ENCODE measurements at places on chromosomes 2 and 18.

GRCh38 chr18:29726646-29727045 lies 1315.9 kb downstream of the DSC3 start:
- no peak for DNase-seq

DNA sequence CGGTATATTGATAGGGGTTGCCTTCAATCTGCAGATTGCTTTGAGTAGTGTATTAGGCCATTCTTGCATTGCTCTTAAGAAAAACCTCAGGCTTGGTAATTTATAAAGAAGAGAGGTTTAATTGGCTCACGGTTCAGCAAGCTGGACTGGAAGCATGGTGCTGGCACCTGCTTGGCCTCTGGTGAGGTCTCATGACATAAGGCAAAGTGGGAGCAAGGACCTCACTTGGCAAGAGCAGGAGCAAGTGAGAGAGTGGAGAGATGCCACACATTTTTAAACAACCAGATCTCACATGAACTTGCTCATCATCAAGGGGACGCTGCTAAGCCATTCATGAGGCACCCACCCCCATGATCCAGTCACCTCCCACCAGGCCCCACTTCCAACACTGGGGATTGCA lies 4.9 kb downstream of the MAP3K2 start:
- DNase-seq = no peak

GRCh38 chr2:197035002-197035401 lies 108.5 kb upstream of the PGAP1 start:
- no peak for DNase-seq

DNA sequence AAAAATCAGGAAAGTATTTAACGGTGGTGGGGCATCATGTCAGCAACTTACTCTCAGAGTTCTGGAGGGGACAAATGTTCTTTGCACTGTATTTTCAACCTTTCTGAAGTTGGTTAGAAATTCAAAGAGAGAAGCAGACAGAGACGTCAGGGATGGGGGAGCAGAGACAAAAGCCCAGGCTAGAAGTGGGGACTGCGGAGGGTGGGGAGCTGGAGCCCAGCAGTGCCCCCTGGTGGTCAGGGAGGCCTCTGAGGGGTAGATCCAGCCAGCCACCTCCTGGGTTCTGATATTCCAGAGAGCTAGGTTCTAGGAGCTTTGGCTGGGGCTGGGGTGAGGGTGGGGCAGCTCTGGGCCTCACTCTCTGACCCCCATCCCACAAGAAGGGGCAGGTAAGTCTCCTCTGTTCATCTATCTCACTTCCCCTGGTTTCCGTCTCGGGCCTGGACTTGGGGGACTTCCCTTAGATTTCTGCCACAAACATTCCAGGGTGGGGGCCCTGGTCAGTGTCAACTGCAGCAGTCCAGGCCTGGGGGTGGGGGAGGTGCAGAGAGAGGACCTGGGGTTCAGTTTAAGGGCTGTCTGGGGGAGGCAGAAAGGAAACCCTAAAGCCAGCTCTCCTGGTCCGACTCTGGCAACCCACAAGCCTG lies 8.9 kb downstream of the TNS1 start:
- DNase-seq = no peak

- no peak for DNase-seq
Observed at GRCh38 chr2:234163510-234164045, 113.1 kb downstream of the SPP2 start.

- no peak for DNase-seq
Observed at GRCh38 chr2:101766871-101767739, 69.6 kb downstream of the MAP4K4 start.

- no peak for DNase-seq
Observed at GRCh38 chr18:40356168-40356567, 1598.9 kb upstream of the PIK3C3 start.

DNA sequence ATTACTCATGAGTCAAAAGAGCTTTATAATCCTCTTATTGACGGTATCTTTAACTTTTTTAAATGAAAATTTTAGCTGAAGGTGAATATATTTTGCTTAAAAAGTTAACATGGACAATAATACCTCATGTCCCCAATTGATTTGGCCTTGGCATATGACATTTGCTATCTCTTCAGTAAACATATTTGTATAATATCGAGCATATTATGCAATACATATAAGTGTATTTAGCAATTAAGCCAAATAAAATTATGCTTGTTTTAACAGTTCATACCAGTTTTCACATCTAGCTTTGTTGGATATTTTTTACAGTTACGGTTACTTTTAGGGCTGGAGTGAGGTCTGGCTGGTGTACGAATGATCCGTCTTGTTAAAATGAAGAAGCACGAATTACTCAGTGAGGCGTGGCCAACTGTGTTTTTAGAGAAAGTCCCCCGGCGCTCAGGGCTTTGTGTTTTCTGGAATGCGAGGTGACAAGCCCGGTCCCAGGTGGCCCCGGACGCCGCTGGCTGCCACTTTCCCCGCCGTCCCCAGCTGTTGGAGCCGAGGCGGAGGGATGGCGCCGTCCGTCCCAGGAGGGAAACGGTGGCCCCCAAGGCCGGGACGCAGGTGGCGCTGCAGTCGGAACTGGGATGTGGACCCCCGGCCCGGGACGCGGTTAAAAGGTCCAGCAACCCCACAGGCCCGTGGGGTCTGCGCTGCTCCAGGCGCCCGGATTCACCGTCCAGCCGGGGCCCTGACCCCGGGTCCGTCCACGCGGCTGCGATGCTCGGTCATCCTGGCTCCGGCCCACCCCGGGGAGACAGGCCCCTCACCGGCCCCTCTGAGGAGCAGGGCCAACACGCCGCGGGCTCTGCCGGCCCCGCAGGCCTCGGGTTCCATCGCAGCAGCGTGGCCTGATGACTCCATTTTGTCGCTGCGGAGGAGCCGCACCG lies 41.3 kb downstream of the TMEM18 start:
- no peak for DNase-seq

- DNase-seq = no peak
Observed at GRCh38 chr2:18372641-18373040, 187.8 kb downstream of the RDH14 start.

DNA sequence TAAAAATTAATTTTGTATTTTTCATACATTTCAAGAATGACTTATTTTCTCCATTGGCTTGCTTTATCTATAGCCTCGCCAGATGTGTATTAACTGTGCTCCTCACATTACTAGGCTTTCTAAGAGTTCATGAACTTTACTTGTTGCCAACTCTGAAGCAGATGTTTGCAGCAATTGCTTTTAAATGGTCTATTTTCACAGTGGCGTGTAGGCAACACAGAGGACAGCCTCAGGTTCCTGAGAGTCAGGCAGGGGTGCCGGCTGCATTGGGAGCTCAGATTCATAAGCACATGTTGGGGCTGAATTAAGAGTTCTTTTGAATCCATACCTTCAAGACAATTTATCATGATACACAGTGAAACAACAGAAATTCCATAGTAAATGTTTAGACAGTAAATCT lies 179.2 kb upstream of the PXDN start:
- no peak for DNase-seq

- DNase-seq = no peak
Observed at GRCh38 chr18:79856119-79857007, 58.6 kb downstream of the KCNG2 start.

DNA sequence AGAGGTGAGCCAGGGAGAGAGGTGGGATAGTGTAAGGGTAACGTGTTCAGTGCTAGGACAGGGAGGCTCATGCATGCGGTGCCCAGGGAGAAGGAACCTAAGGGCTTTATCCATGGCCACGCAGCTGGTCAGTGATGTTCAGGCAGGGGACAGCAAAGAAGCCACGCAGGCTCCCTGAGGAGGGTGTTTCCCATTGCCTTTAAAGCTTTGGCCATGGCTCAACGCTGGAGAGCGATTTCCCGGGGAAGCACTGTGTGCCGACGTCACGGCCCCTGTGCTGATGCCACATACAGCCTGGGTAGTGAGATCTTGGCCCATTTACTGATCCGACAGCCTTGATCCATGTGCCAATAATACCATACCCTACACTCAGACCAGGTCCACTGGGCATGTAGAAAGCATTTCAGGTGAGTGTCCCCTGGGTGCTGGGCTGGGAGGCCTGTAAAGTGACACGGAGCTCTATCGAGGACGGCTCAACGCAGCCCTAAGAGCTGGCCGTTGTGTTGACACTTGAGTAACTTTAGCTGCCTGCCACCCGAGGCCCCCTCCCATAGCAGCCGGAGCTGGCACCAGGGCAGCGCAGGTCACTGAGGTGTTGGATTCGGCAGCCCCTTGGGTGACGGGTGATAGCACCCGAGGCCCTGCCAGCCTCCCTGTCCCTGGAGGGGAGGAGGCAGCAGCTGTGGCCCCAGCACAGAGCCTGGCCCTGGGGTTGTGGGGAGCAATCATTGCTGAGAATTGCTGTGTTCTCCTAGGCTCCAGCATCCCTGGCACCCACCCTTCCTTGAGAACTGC lies 41.4 kb downstream of the PDIA6 start:
- no peak for DNase-seq

- DNase-seq = no peak
Observed at GRCh38 chr2:37766106-37766505, 94.7 kb upstream of the CDC42EP3 start.

GRCh38 chr2:174595116-174595809 lies 2.3 kb downstream of the WIPF1 start:
- no peak for DNase-seq

DNA sequence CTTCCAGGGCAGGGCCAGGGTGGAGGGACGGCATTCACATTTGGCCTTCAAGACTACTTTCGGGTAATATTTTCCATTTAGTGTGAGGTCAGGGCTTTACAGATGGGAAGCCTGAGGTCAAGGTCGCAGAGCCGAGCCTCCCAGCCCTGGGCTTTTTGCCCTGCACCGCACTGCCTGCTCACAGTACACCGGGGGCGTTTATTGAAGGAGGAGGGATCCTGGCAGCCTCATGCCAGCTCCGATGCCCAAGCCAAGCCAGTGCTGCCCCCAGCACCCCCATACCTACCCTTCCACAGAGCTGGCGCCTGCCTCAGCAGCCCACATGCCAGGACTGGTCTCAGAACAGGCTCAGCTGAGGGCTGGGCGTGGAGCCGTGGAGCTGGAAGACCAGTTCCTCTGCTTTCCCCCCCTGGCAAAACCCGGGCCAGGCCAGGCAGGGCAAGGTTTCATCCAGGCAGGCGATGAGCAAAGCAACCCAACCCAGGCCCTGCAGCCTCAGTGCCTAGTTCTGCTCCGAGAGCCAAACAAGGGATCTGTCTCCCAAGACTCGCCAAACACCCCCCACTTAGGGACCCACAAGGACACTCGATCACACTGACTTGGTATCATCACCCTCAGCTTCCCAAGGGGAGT lies 11.9 kb downstream of the SDC1 start:
- DNase-seq = no peak

DNA sequence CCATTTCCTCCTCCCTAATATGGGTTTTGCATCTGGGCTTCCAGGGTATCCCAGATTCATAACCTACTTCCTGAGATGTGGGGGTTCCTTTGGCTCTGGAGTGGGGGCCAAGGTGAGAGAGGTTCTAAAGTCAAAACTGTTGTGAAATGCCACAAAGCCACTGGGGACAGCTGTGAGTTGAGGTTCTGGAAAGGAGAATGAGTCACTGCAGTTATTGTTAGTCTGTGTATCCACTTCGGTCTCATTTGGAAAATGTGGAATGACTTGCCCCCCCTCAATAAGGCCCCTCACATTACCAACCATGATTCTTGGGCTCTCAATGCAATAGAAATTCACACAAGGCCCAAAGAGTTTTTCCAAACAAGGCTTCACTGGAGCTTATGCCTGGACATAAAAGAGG lies 51.1 kb upstream of the LGALSL start:
- DNase-seq = no peak

DNA sequence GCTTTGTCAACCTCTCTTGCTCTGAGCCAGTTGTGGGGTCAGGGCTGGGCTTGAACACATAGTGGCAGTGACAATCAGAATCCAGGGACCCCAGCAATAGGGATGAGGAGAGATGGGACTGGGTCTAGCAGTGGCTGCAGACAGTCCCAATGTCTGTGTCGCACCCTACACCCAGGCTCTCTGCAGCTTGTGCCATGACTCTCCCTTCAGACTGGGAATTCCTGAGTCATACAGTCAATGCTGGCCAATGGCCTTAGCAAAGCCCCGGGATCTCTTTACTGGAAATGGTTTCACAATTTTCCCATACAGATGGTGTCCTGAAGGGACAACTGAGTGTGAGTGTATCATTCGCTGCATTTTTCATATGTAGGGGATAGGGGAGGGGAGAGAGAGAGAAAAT lies 74.2 kb upstream of the CELF4 start:
- DNase-seq = no peak

- DNase-seq = no peak
Observed at GRCh38 chr2:61335187-61335586, 135.7 kb downstream of the USP34 start.

DNA sequence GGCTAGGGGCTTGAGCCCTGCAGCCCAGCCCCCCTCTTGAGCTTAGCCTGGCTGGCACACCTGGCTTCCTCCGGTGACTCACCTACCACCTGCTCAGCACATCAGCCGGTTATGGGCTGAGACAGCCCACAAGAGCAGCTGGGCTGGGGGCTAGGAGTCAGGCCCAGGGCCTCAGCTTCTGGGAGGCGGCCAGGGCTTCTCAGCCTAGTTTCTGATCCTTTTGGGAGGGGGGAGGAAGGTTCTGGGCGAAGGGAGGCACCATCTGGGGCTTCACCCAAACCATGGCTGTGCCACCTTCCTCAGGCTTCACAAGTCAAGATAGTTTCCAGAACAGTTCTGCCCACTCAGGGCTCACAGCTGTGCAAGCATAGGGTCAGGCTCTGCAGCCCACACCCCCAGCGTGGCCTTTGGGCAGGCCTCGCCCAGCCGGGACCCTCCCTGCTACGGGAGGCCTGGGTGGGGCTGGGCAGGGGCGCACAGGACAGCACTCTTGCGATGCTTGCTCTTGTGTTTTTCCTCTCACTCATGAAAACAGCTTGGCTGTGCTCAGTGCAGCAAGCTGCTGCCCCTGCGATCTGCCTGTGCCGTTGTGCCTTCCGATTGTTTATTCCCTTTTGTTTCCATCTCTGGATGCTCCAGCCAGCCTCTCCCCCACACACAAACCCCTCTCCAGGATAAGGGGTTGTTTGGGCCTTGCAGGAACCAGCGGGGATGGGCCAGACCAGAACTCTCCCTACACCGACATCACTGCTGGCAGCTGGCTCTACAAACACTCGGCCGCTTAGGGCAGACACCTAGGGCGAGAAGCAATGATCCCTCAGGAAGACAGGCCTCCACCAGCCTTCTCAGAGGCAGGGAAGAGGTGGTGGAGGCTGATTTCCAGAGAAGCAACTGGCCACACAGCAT lies 26.1 kb upstream of the SEMA4C start:
- no peak for DNase-seq

DNA sequence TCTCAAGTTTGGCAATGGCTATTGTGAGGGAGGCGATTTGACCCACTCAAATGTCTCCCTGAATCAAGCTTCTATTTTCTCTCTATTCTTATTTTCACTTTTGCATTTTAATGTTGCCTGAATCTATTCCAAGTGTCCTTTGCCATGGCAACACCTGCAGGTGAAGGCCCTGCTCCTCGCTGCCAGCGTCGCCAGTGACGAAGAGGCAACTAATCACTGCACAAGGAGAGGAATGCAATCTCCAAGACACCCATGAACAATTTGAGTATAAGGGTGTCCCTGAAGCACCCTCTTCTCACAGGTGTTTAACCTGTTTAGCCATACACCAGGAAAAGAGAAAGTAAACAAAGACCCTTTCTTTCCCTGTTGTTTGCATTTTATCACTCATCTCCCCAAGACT lies 165.6 kb upstream of the VRK2 start:
- DNase-seq = no peak
